ENCODE measurements at places on chromosomes 5 and 9.

DNA sequence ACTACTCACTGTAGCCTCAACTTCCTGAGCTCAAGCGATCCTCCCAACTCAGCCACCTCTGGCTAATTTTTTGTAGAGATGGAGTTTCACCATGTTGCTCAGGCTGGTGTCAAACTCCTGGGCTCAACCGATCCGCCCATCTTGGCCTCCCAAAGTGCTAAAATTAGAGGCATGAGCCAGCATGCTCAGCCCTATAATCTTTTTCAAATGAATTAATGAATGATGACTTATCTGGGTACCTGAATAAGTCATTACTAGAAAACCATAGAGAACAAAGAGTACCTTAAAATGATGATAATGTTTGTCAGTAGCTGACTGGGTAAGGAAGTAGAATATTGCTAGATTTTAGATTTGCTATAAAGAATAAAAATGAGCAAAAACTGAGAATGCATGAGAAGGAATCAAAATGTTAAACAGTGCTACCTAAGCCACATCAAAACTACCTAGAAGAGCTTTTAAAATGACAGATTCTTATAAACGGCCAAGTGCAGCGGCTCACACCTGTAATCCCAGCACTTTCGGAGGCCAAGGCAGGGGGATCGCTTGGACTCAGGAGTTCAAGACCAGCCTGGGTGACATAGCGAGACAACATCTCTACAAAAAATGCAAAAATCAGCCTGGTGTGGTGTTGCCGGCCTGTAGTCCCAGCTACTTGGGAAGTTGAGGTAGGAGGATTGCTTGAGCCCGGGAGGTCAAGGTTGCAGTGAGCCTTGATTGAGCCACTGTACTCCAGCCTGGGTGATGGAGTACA is 13.6 kb downstream of the FNBP1 start:
- DNase-seq = no peak

- no peak for DNase-seq
Observed at GRCh38 chr5:142837081-142837725, 67.0 kb downstream of the ARHGAP26 start.

DNA sequence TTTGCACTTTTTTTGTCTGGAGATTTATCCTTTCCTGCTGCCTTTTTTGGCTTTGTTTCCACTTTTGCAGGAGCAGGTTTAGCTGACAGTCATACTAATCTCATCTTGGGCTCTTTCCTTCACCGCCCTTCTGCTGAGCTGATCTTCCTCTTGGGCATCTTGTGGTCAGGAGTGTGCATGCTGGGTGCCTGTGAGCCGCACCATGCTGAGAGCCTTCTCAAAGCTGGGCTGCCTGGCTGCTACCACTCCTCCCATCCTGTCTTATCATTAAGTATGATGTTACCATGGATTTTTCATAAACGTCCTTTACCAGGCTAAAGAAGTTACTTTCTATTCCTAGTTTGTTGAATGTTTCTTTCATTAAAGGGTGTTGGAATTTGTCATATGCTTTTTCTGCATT is 49.5 kb upstream of the MCCC2 start:
- no peak for DNase-seq

- no peak for DNase-seq
Observed at GRCh38 chr5:171521219-171521633, 101.8 kb downstream of the FGF18 start.

DNA sequence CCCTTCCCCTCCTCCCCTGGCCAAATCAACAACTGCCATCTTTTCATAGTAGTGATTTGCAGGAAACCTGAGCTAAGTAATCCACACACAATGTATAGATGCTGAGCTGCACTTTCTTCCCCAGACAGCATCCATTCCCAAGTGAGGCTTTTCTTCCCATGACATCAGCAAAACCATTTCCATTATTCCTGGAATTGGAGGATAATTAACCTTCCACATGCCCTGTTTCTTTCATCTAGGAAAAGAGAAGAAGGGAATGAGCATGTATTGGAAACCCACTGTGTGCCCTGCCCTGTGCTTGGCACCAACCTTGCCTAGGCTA is 268.0 kb downstream of the ZSWIM6 start:
- DNase-seq = no peak

- no peak for DNase-seq
Observed at GRCh38 chr5:151168602-151169344, 11.2 kb upstream of the ANXA6 start.

DNA sequence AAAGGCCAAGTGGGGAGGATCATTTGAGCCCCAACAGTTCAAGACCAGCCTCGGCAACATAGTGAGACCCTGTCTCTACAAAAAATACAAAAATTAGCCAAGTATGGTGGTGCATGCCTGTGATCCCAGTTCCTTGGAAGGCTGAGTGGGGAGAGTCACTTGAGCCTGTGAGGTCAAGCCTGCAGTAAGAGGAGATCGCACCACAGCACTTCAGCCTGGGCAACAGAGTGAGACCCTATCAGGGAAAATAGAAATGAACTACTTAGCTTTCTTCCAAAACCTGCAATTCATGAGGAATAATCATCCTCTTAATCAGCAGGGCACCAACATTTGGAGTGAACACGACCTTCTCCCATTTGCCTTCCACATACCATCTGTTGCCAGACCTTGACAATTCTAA is 96.1 kb downstream of the OR2K2 start:
- DNase-seq = no peak

GRCh38 chr9:134057751-134058701 is 9.8 kb downstream of the BRD3 start:
- no peak for DNase-seq

DNA sequence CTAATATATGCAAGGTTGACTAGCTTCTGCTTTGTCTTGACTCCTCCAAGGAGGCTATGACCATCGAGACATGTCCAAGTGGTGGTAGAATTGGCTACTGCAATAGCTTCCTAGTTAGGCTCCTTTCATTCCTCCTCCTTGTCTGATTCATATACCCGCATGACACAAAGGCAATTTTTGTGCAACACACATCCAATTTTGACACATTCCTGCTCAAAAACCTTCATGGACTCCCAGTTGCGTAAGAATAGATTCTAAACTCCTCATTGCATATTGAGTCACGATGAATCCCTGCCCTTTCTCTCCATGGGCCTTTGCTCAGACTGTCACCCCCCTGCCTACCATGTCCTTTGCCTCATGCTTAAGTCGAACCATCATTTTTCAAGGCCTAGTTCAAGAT is 344.5 kb downstream of the ACTL7B start:
- no peak for DNase-seq

- no peak for DNase-seq
Observed at GRCh38 chr9:13567833-13568232, 288.3 kb upstream of the MPDZ start.

Data from esophagus squamous epithelium (tissue), 5 donors.